Activated CD4-positive, alpha-beta T cell treated with anti-CD3 and anti-CD28 coated beads, Interleukin-2, amount 50 U/mL, for 24 hours (primary cell): ENCODE measurements at places on chromosomes 11 and 22.

GRCh38 chr11:574632-575312 is 1.5 kb upstream of the PHRF1 start:
- DNase-seq, result no peak

- no peak for DNase-seq
These were observed 70.6 kb upstream of the MPEG1 start for GRCh38 chr11:59283311-59283710.

GRCh38 chr22:30636226-30637077 is 871 bp downstream of the SLC35E4 start:
- DNase-seq, result no peak

DNA sequence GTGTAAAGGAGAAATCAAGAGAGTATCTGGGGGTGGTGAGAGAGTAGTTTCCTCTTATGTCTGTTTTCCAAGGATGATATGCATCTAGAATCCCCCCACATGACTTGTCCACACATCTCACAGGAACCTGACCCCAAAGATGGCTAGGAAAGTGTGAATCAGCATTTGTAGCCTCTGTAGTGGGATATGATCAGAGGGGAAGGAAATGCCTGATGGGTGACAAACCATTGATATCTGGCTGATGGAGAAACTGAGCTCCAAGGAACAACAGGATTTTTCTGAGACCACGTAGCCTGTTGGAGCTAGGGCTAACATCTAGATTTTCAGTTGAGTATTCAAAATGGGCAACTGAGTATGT is 369.4 kb downstream of the DDX10 start:
- no peak for DNase-seq

DNA sequence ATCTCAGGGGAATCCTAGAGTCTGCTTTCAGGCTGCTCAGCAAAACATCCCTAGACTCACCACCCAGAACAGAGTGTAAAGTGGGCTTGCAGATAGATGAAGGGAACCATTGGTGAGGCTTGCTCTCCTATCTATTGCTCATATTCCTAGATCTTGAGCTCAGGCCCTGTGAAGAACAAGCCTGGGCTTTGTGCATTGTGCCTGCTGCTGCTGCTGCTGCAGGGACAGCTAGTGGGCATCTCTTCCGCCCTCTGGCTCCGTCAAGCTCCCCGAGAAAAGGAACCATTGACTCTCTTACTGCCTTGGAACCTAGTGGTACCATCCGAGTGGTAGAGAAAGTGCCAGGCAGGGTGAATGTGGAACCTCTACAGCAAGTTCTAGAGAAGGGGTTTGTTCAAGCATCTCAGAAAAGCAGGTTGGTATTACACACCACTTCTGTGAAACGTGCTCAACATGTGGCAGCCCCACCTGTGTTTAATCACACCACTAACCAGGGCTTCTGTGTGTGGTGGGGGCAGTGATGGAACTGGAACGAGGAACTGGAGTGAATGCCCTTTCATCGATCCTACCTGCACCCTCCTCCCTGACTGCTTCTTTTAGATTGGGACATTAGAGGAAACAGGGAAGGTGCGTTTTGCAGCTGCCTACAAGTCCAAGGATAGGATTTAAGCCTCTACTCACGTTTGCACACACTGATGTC is 4.4 kb downstream of the BACE1-AS start:
- no peak for DNase-seq

DNA sequence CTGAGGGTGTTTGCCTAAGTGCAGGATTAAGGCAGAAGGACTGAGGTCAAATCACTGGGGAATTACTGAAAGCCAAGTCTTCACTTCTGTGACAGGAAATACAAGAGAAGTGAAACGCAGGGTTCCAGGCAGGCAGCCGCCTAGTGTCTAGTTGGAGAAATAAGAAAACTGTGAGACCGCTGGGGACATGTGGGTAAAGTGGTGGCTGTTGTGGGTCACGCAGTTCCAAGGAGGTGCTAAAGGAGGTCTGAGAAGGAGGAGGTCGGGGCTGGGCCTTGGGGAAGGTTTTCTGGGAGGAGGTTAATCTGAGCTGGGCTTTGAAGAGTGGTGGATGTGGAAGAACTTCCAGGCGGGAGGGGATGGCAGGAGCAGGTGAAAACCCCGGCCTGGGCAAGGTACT is 11.2 kb downstream of the MCM5 start:
- no peak for DNase-seq

- DNase-seq, result no peak
These were observed 5.9 kb downstream of the SRRD start for GRCh38 chr22:26489447-26490036.

DNA sequence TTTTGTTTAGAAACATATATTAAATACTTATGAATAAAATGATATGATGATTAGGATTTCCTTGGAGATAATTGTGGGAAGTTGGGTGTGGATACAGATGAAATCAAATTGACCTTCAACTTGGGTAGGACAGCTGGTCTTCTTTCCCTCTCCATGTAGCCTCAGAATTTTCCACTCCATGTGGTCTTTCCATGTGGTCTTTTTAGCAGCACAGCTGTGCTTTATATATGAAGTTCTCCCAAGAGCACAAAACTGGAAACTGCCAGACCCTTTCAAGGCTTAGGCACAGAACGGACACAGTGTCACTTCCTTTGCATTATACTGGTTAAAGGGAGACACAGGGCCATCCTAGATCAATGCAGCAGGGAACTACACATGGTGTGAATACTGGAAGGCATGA is 28.6 kb downstream of the FAM76B start:
- no peak for DNase-seq

- DNase-seq, result no peak
These were observed 87.0 kb upstream of the CLNS1A start for GRCh38 chr11:77724636-77725035.

- peak; percentile 51 for DNase-seq
These were observed 295.1 kb upstream of the PLET1 start for GRCh38 chr11:112555491-112556364.

GRCh38 chr11:102911758-102912481 is 37.1 kb upstream of the MMP12 start:
- no peak for DNase-seq

DNA sequence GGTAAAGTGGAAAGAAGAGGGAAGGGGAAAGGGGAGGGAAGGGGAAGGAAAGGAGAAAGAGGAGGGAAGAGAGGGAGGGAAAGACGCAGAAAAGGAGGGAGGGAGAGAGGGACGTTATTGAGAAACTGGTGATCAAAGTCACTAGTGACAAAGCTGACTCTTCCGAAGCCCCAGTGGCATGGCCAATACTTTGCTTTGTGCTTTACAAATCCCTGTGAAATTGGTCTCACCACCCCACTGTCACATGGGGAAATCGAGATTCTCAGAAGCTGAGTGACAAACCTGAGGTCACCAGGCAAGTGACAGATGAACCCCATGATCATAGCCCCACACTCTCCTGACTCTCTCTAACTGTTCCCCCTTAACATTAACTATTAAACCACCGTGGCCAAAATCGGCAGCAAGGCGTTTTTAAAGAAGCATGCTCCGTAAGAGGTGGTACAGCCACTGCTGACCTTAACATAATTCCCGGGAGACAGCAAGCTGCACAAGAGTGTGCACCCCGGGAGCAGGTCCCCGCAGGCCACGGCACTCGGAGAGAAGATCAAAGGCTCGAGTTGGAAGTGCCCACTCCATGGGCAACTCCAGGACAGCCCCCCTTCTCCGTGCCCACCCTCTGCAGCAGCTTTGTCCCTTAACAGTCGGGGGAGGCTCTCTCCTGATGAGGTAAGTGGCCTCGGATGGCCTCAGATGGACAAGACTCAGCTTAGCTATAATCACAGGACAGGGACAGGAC is 34.8 kb downstream of the CELSR1 start:
- no peak for DNase-seq

- no peak for DNase-seq
These were observed 117.8 kb downstream of the ST3GAL4 start for GRCh38 chr11:126473269-126473668.
